ENCODE measurements at places on chromosomes 4 and X.

DNA sequence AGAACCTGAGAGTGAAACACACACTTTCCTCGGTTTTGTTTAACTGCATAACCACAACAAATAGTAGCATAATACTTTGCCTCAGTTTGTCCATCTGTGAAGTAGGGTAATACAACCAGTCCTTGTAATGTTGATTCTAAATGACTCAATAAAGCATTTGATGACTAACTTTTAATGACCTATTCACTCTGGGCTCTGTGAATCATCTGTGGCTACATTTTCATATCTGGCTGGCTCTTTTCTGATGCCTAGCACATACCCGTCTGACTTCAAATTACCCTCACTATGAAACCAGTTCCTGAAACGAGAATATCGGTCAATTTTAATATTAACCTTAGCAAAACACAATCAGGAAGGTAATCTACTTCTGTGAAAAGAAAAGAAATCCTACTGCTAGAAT is 151.0 kb downstream of the SH2D1A start:
- no peak for DNase-seq

DNA sequence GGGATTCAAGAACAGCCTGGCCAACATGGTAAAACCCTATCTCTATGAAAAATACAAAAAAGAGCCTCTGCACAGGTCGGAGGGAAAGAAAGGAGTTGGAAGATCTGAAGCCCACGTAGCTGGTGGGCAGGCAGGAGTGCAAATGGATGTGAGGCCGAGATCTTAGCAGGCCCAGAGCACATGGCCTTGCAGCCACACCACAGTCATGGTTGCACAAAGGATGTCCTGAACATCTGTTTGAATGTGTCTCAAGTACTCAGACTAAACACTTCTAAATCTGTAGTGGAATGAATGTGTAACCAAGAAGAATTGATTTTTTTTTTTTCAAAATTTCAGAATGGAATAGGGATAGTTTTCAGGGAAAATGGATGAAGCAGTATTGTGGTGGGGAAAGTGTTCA is 10.8 kb downstream of the CA5B start:
- DNase-seq = no peak

DNA sequence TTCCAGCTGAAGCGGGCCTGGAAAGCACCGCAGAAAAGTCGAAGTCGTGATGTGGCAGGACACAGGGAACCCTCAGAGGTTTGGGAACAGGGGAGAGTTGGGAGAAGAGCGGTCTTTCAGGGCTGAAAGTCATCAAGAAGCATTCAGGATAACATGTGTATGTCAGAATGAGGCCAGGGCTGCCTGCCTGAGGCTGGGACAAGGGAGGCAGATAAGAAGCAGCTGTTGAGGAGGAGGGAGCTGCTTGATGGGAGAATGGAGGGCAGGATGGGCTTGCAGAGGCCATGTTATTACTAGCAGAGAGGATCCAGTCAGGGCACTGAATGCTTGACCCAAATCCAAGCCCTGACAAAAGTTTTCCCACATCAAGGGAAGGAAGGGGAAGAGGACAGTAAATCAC is 132.0 kb downstream of the ATG4A start:
- DNase-seq = no peak

DNA sequence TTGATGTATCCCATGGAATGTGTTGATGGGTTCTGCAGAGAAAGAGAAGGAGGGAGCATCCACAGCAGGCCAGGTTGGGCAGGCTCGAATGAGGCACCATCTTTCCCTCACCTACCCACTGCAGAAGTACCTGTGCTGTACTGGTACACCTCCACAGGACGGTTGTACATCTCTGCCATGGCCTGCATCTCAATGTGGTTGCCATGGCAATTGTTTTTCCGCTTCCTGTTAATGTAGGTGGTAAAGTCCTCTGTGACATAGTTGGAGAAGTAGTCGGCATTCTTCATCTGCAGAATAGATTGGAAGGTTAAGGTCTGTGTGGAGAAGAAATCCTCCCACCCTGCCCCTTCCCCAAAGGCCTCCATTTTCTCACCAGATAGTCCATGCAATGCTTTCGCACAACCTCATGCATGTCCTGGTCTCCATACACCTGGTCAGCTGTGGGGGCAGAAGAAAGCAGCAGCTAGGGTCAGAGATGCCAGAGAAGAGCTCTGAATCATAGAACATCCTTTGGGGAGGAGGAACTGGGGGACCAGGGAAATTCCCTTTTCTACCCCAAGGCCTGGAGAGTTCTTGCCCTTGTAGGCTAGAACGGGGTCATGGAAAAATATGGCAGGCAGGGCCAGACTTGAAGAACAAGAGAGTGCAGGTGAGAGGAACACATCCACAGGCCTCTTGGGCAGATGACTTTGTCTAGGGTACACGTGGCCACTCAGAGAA is 15.9 kb upstream of the PIM2 start:
- no peak for DNase-seq

GRCh38 chrX:45986971-45987370 is 558.2 kb downstream of the ZNF674 start:
- no peak for DNase-seq

- no peak for DNase-seq
Measured at GRCh38 chr4:108168160-108168670, 517 bp downstream of the LEF1 start.

GRCh38 chr4:42637867-42638266 is 19.0 kb downstream of the ATP8A1 start:
- DNase-seq = no peak

DNA sequence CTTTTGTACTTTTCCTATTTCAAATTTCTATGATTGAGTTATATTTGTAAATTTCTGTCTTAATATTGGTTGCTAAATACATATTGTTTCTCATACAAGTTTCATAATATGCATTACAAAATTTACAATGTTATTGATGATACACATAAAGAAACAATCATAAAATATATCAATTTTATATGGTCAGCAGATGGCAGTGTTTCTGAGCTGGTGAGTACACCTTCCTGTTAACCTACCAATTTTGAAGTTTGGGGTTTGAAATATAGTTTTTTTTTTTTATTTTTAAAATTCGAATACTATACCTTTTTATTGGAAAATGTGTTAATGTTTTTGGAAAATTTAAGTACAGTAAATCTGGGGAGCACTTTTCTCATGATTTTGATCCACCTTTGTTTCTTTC is 1953.1 kb upstream of the ADGRL3 start:
- no peak for DNase-seq

GRCh38 chrX:134600714-134601113 is 57.6 kb downstream of the PLAC1 start:
- no peak for DNase-seq
